Hepatic stellate cell (primary cell): ENCODE measurements at places on chromosomes 13 and 19.
A peak's percentile ranks its signal among the peaks of the same experiment; 100 is the strongest.

- no peak for DNase-seq
Observed at GRCh38 chr19:3586707-3587346, 1.5 kb downstream of the GIPC3 start.

GRCh38 chr19:41853344-41853743 lies 6.7 kb upstream of the RPS19 start:
- no peak for DNase-seq

DNA sequence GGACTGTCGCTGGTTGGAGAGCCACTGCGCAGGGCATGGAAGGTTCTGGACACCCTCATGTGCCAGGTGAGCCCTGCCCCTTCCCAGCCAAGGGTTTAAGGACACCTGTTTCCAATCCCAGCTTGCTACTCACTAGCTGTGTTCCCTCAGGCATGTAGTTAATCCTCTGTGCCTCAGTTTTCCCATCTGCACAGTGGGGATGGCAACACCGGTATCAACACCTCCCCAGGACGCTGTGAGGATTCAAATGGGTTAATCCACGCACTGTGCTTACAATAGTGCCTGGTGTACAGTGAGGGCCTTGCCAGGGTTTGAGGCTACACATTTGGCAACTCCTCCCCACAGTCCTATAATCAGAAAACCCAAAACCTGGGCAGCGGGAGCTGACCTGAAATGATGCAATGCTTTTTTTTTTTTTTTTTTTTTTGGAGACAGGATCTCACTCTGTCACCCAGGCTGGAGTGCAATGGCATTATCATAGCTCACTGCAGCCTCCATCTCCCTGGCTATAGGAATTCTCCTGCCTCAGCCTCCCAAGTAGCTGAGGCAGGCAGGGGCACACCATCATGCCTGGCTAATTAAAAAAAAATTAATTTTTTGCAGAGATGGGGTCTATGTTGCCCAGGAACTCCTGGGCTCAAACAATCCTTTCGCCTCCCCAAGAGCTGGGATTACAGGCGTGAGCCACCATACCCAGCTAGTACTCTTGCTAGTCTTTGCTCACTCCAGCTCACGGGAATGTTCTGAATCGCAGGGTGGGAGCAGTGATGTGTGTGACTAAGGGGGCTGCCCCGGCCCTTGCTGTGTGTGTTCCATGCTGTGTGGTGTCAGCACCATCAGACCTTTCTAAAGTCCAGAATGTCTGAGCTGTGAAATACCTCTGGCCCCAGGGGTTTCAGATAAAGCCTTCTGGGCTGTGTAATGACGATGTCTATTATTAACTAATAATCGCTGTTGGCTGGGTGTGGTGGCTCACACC lies 2.3 kb downstream of the ACP4 start:
- DNase-seq = no peak

DNA sequence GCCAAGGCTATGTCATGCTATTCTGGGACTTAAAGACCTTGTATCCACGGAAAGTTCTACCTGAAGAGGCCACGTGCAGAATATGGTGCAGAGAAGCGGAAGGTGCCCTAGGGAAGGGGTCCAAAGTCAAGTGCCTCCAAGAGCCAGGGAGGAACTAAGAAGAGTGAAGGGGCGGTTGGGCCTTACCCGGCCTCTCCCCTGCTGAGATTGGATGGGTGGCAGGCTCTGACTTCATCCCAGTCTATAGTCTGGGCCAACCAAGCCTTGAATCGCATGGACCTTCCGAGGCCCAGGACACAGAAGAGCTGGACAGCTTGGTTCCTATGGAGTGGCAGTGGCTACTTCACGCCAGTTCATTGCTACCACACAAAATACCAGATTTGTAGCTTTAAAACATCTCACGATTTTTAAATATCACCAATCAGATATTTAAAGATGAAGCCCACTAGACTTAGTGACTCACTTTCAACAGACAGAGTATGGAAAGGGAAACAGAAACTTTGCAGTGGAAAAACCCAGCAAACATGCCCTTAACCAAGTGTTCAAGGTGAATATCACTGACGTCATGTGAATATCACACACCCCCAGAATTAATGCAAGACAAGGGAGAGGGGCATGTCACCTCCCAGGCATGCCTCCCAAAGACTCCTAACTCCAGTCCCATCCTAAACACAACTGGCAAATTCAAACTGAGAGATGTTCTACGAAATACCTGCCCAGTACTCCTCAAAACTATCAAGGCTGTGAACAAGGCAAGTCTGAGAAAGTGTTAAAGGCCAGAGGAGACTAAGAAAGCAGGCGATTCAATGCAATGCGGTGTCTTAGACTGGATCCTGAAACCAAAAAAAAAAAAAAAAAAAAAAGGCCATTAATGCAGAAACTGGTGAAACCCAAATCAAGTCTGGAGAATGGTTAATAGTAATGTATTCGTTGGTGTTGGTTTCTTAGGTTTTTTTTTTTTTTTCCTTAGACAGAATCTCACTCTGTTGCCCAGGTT lies 10.2 kb downstream of the C19orf12 start:
- DNase-seq = no peak

DNA sequence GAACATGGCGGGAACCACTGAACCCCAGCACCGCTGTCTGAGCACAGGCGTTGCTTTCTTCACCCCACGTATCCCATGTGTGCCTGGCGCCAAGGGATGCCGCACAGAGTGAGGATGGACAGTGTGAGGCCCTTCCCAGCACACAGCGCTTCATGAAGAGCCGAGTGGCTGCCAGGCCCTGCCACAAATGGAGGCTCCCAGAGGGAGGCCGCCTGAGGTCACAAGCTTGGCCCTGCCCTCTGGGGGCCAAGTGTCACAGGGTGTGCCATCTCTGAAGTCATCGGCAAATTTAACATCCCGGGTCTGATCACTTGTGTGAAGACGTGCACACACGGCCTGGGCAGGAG lies 24.4 kb downstream of the MPND start:
- DNase-seq = no peak

GRCh38 chr19:47598407-47599349 lies 10.3 kb upstream of the BICRA start:
- DNase-seq = peak; percentile 95

- no peak for DNase-seq
Observed at GRCh38 chr19:35908010-35908441, at the start of gene TYROBP. Gene TYROBP, minus strand, starts transcription at chr19:35908295. Its CDS starts 67 bp downstream, at chr19:35908228.

- DNase-seq = no peak
Observed at GRCh38 chr13:61396121-61396520, 19.5 kb downstream of the PCDH20 start.
